Renal cortical epithelial cell (primary cell): ENCODE measurements at places on chromosomes 16 and 17. TPM values are rescaled to one million over a fixed set of nuclear protein-coding genes. Genes with fewer than 3 reads are reported as not detected.

DNA sequence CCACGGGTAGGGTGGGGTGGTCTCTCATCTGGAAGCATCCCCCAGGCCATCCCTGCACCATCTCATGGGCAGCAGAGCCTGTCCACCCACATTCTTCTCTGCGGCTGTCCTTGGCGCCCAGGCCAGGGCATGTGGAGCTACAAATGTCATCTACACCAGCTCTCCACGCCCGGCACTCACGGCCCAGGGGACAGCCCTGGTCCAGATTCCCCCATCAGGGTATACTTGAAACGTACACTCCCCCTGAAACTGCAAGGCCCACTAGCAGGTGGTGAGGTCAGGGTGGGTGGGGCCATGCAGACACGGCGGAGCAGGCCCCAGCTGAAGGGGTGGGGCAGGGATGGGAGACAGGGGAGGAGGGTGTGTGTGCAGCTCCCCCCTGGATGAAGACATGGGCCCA lies 3.2 kb upstream of the SOX8 start:
- no peak for DNase-seq

DNA sequence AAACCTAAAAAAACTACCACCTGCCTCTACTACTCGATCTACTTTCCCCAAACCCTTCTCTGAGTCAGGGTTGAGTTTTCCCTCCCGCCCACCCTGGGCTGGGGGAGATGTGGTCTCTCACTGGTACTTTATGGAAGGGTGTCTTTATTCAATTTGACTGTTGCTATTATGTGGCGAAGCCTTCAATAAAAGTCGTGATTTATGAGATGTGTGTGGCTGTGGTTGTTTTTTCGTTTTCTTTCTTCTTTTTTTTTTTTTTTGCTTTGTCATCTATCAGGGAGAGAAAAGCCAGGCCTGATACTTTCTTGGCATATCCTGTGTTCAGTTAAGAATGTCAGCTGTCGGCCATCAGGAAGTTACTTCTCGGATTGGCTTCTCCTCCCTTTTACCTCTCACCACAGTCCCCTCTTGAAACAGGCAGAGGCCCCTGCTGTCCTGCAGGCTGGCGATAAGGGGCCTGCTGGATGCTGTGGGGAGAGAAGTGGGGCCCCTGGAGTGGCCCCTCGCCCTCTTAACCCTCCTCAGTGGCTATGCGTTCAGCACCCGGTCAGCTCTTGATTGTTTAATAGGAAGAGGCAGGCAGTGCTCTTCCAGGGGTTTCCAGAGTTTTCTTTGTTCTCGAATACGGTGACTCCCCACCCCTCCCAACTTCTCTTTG lies 123.0 kb downstream of the MSI2 start:
- no peak for DNase-seq

GRCh38 chr16:71811261-71811803 lies 2.7 kb upstream of the AP1G1 start:
- DNase-seq, result no peak

- DNase-seq, result no peak
Measured at GRCh38 chr16:982145-983043, 824 bp downstream of the SOX8 start.

DNA sequence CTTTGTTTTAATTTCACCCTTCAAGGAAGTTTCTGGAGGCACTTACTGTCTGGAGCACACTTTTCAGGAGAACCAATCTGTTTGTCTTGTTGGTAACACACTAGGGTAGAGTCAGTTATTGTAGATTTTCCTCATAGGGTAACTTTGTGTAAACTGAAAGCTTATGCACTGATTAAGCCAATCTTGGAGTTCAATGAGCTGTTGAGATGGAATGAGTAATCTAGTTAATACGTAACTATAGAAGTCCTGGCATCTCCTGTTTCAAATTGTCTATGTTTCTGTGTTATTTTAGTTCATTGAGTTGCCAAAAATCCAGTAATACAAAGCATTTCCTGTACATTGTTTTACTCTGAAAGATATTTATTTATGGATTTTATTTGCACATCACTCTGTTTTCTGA lies 111.6 kb upstream of the HAS3 start:
- peak; percentile 99 for DNase-seq

GRCh38 chr17:814371-814770 lies 32.2 kb downstream of the MRM3 start:
- no peak for DNase-seq

Gene CCL22
- total RNA-seq, result not detected in 2 replicates

- DNase-seq, result no peak
Measured at GRCh38 chr16:64459821-64460220, 662.0 kb downstream of the CDH11 start.

DNA sequence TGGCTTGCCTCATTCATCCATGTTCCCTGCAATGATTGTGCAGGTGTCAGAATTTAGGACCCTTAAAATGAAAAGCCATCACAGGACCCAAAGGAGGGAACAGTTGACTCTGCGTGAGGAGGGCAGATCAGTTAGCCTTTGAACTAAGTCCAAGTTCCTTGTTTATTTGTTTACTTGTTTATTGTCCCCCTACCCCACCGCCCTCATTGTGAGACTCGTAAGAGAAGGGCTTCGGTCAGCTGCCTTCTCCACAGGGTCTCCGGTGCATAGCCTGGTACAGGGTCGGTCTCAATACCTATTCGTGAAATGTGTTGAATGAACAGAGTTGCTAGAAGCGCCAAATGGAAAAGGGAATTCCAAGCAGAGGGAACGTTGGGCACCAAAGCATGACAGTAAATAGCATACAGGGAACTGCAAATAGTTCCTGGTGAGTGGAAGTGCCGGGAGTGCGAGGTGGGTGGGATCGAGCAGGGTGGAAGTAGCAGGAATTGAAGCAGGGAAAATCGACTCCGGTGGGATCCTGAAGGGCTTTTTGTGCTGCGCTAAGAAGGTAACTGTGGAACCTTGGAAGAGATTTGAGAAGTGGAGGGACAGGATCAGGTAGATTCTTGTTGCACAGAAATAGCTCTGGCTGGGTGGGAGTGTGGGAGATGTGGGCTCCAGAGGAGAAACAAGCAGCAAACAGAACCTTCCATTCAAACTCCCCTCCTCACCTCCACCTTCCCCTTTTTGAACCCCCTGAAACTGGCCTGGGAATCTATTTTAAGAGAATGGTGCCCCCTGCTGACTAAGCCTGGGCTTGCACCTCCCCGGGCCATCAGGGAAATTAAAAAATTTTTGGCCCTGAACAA lies 12.7 kb downstream of the SLC35B1 start:
- DNase-seq, result no peak

- DNase-seq, result peak; percentile 94
Measured at GRCh38 chr16:24670623-24671454, 58.6 kb upstream of the TNRC6A start.

GRCh38 chr16:17346621-17347569 lies 123.9 kb downstream of the XYLT1 start:
- no peak for DNase-seq

GRCh38 chr16:795580-796229 lies 4.8 kb downstream of the GNG13 start:
- no peak for DNase-seq

Gene FBXO39
- total RNA-seq, result 0.20 TPM in 1 of 2 replicates, not detected in the other

GRCh38 chr17:58319173-58320162 lies 9.1 kb downstream of the TSPOAP1 start:
- no peak for DNase-seq

Gene TMEM238L
- total RNA-seq, result not detected in 2 replicates

Gene ENPP7
- not detected in 2 replicates for total RNA-seq

DNA sequence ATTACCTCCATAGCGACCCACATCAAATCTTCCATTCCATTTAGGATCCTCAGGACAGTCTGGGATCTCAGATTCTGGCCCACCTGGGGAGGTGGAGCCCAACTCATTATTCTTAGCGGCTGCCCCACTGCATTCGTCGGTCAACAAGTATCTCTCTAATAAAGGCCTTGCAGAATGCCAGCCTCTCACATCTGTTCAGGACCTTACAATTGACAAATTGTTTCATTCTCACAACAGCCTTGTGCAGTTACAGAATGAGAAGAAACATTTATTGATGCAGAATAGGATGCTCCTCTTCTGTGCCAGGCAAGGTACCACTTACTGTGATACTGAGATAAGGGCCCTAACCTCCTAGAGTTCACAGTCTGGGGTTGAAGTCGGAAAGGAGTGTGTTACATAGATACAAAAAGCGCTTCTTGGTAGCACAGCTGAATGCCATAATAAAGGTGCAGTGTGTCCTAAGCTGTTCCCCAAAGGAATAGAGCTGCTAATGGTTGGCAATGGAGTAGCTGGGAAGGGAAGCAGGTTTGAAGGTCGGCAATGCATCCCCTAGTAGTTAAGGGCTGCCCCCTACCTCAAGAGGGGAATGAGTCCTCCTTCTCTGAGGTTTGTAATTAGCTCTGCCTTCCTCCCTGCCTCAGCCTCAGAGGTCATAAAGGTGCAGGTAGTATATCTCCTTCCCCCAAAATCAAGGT lies 2.3 kb upstream of the MPP2 start:
- DNase-seq, result no peak

DNA sequence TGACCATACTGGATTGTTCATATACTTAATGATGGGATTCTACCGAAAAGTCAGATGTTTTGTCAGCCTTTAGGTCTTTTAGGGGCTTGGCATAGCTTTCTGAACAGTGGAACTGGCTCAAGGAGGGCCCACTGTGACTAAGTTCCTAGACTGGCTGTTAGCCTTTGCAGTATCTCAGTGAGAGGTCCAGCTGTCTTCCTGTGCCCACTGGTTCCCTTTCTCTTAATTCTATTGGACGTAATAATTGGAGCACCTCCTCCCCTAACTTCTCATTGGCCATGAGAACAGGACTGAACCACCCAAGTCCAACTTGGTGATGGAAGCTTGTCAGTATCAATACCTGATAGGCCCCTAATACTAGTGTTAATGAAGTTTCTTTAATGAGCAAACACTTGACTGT lies 13.5 kb downstream of the KPNA2 start:
- no peak for DNase-seq

Gene MOSMO
- 4.7 and 12.1 TPM in 2 replicates for total RNA-seq

- no peak for DNase-seq
Measured at GRCh38 chr16:67845291-67846062, 1.3 kb upstream of the NUTF2 start.

- DNase-seq, result no peak
Measured at GRCh38 chr17:6259899-6260298, 175.0 kb downstream of the AIPL1 start.

- no peak for DNase-seq
Measured at GRCh38 chr17:16440901-16441629, 25.7 kb downstream of the TRPV2 start.

DNA sequence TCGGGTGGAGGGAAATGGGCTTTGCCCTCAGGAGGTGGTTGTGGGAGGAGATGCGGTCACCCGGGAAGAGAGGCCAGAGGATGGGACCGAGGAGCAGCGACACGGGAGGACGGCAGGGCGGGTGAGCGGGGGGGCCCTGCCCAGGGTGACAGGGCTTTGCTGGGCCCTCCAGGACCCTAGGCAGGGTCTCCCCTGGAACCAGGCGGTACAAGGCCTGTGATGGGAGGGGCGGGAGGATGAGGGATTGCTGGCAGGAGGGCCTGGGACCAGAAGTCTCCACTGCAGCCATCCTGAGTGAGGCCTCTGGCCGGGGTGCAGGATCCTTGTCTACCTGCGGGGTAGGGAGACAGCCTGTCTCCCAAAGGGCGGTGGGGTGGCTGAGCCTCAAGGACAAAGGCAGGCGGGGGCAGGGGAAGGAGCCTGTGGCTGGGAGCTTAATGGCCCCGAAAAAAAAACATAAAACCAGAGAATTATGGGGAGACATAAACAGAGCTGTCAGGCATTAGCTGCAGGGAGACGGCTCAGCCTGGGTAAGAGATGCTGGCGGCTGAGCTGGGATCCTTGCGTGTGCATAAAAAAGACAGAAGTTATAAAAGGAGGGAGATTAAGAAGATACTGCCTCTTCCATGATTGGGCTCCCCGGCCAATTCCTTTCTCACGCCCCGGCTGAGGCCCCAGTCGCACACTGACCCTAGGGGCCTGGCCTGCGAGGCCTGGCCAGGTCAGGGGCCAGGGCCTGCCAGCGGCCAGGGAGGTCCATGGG lies 66.7 kb downstream of the SREBF1 start:
- DNase-seq, result no peak

Gene RNF166
- total RNA-seq, result 8.4 and 9.7 TPM in 2 replicates

Gene GUCY2D
- total RNA-seq, result not detected in 2 replicates

Gene GDPD1
- total RNA-seq, result 4.1 and 5.0 TPM in 2 replicates

DNA sequence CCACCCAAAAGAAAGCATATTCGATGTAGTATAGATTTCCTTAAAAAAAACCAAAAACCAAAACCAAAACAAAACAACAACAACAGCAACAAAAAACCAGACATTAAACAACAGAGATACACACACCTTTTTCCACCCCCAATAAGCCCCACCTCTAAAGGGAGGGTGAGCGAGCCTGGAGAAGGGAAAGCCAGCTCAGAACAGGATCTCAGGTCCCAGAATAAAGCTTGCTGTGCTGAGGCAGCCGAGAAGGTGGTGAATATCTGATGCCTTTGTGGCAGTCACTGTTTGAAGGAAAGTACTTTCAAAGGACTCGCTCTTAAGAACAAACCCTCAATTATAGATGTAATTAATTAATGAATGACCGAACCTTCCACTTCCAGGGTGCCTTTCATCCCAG lies 470 bp downstream of the KRT23 start:
- peak; percentile 36 for DNase-seq

- DNase-seq, result no peak
Measured at GRCh38 chr16:78953526-78953925, 647.0 kb downstream of the MAF start.

GRCh38 chr16:21698169-21699032 lies 34.6 kb downstream of the OTOA start:
- DNase-seq, result no peak

GRCh38 chr16:61581417-61582046 lies 454.7 kb downstream of the CDH8 start:
- no peak for DNase-seq

DNA sequence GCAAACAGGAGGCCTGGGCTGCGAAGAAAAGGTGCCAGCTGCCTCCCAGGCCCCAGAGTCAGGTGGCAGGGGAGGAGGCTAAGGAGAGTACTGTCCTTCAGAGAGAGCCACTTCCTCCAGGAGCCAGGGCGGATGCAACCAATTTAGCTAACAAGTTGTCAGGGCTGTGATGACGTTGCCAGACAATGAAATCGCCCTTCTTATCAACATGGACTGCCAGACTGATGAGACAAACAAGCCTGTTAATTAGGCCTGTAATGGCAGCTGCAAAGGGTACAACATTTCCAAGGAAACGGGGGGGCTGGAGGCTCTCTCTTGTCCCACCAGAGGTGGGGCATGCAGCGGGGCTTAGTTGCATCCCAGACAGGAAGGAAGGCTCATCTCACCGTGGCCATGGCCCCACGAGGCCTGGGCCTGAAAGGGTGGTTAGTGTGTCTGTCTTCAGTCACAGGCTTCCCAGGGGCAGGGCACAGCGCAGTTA lies 111.8 kb downstream of the SDK2 start:
- DNase-seq, result no peak

- DNase-seq, result no peak
Measured at GRCh38 chr17:83173914-83174361, 94.5 kb downstream of the METRNL start.

Gene TLCD2
- total RNA-seq, result 6.6 and 7.5 TPM in 2 replicates
